ENCODE measurements at places on chromosomes 5 and 9.

- DNase-seq = no peak
Measured at GRCh38 chr9:125432715-125433385, 171.2 kb downstream of the GAPVD1 start.

- no peak for DNase-seq
Measured at GRCh38 chr5:132655821-132656773, 1.9 kb upstream of the IL13 start.

GRCh38 chr5:107100121-107100520, 570.6 kb downstream of the EFNA5 start:
- no peak for DNase-seq

DNA sequence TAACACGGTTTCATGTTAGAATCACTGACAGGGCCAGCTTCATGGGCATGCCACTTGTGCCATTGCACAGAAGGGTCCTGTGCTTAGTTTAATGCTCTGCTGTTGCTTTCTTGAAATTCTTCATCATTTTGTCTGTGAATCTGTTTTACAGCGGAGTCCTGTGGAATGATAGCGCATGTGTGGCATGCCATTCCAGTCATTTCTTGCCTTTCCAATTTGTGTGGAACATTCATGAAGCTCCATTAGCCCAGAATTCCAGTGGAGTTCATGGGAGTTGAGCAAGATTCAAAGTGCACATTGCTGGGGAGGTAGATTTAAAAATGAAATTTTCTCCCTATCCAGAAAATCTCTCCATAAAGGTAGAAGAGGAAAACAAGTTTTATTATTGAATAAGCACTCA, 43.4 kb upstream of the NREP start:
- DNase-seq = no peak

- DNase-seq = peak; percentile 3
Measured at GRCh38 chr5:39570403-39571027, 145.7 kb upstream of the DAB2 start.

GRCh38 chr5:160398806-160399205, 1.0 kb downstream of the FAM200C start:
- DNase-seq = no peak

DNA sequence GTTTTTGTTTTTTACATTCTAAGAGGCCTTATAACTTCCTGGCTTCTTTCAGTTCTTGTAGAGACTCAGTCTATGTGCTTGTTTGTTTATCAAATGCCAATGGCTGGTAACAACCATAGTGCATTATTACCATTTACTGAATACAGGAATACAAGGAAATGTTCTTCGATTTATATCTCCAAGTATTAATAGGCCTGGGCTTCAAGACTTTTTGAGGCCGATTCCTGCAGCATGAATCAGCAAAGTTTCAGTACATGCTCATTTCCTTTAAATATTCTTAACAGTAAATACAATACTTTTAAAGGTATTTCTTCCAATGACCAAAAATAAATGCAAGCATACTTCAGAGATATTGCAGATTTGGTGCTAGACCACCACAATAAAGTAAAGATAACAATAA, 535.3 kb downstream of the EFNA5 start:
- DNase-seq = no peak

DNA sequence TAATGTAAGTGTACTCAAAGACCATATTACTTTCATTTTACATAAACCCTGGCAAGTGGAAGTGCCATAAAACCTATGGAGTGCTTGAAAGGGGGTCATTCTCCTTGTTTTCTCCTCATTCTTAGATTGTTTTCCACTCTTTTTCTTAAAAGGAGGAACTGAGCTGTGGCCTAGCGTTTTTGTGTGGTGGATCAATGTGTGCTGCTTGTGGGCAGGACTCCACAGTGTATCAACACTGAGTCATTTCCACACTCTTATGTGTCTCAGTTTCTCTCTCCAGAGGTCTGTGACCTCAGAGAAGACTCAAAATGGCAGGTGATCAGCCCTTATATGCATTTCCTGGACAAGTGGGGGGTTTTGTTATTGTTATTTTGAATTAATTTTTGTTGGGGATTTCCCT, 516.1 kb upstream of the CDH10 start:
- no peak for DNase-seq

DNA sequence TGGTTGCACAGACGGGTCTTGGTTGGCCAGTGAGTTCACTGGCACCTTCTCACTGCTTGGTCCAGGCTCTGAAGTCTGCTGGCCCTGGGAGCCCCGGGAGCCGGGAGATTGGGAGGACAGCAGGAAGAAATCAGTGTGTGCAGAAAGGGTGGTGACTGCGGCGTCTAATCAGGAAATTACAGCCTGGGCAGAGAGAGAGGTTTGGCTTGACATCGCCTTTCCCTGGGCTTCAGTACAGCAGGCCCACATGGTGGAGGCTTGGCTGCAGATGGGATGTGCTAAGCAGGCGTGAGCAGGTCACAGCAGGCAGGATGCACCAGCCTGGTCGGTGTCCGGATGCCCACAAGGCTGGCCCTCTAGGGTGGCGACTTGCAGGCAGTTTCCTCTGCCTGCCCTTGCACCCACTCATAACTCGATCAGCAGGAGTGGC, 17.2 kb downstream of the PITX1 start:
- DNase-seq = no peak

DNA sequence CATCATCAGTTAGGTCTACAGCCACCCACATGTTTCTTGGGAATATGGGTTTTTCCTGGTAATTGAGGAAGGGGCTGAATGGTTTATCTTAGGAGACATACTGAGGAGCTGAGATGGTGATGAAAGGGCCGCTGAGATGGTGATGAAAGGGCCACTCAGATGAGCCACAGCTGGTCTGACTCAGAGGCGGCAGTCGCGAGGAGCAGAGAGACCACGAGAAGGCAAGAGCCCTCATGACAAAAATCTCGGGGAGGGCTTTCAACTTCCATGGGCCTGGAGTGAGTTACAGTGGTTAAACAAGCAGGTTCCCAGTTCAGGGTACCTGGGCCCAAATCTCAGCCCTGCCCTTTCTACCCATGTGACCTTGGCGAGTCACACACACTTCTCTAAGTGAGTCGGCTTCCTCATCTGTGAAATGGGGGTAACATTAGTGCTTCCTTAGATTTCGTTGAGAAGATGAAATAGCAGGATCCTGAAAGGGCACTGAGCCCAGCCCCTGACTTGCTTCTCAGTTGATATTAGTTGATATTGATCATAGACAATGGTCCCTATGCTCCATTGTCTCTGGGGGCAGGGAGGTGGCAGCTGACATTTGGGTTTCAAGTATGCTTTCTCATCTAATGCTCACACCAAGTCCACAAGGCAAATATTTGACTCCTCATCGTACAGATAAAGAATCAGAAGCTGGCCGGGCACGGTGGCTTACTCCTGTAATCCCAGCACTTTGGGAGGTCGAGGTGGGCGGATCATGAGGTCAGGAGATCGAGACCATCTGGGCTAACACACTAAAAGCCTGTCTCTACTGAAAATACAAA, 169.5 kb downstream of the RGS3 start:
- no peak for DNase-seq

- DNase-seq = no peak
Measured at GRCh38 chr5:163915481-163915961, 410.1 kb downstream of the MAT2B start.

DNA sequence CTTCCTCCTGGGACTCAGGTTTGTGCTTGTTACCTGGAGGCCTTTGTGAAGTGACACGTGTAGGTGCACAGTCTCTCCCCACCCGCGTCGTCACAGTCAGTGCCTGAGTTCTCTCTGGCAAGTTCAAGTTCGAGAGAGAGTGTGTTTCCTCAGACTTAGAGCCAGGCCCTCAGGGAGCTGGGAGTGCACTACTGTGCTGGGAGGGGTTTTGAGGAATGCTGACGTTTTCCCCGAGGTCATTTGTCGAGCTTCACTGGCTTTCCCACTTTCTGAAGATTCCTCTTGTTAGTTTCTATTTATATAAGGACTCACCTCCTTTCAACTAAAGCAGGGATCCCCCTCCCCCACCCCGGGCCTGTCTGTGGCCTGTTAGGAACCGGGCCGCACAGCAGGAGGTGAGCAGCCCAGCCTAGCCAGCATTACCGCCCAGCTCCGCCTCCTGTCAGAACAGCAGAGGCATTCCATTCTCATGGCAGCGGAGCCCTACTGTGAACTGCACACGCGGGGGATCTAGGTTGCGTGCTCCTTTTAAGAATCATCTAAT, 209.2 kb downstream of the DIRAS2 start:
- no peak for DNase-seq

DNA sequence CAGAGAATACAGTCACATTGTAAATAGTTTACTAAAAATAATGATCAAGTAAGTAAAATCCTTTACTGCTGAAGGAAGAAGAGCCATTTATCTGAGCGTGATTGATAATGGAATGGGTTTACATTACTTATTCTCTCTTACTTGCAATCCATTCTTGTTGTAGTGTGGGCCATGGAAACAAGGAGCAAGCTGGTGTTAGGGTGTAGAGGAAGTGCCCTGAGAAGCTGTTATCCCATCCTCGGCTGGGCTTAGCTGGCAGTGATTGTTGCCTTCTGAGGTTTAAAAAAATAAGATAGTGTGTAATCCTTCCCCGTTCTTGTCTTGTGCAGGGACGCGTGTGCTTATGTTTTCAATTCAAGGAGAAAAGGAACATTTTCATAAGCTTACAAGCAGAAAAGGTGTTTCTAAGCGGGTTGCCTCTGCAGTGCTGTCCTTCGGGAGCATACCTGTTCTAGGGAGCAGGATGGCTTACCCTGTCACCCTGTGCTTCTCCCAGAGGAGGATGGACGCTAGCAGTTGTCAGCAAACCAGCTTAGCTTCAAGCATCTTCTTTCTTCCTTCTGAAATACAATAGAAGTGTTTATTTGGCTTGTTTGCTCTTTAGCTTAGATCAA, 188.3 kb downstream of the ARHGEF28 start:
- DNase-seq = no peak

GRCh38 chr5:59143926-59144333, 561.1 kb downstream of the RAB3C start:
- no peak for DNase-seq

GRCh38 chr5:82151662-82152061, 126.5 kb downstream of the RPS23 start:
- DNase-seq = no peak

DNA sequence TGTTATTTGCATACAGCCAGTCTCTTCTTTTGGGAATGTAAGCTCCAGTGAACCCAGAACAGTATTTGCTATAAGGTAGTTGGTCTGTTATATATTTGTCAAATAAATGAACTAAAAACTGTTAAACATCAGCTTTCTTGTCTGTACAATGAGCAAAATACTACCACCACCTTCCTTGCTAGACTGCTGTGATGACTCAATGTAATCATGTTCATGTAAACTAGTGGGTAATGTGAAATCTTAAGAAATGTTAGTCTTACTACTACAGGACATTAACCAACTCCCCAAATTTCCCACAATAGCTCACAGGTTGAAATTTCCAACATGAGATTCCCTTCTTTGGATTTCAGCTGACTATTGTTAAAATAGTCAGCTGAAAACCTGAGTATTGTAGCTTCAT, 176.1 kb downstream of the TRPM3 start:
- DNase-seq = no peak

DNA sequence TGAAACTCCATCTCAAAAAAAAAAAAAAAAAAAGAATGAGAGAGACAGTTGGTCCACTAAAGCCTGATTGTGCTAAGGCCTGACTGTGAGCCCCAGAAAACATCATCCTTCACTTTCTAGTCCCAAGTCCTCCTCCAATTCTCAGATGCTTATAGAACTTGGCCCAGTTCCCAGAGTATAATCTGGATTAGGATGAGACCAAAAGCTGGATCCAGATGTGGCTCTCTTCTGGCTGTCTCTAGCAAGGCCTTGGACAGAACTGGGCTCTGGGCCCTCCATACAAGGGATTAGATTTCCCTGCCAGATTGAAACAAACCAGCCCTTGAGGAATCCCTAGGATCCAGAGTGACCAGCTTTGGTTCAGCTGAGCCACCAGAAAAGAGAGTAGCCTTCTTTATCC, 98.4 kb upstream of the ZNF366 start:
- DNase-seq = no peak

GRCh38 chr5:43370352-43370751, 41.8 kb downstream of the CCL28 start:
- no peak for DNase-seq

DNA sequence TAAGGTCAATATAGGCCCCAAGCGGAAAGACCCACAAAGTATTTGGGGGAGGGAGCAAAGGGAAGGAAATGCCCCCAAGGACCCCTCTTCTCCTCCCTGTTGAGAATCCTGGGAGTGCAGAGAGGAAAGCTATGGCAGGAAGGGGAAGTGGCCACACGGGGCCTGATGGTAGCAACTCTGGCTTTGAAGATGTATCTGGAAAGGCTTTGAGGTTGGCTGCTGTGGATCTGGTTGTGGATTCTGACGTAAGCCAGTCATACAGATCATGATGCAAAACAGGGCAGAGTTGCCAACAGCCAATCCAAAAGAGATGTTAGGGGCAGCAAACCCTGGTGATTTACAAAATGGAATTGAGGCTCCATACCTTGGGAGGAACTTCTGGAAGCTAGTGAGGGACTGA, 108.8 kb downstream of the PRKACG start:
- DNase-seq = no peak

DNA sequence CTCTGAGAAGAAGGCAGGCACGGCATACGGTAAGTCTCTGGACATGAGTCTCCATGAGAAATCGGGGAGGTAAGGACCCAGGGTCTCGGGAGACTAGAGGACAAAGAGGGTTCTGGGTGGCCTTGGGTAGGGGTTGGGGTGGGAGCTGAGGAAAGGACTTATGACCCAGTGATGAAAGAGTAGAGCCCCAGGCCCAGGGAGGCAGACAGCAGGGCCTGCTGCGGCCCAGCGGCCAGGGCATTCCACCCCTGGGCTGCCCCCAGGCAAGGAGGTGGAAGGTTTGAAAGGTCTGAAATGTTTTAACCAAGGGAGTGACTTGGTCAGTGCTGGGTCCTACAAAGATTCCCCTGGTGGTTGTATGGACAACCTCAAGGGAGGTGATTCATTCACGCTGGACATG, 89.1 kb downstream of the CRB2 start:
- DNase-seq = no peak

GRCh38 chr5:38297830-38298608, 39.7 kb downstream of the EGFLAM start:
- DNase-seq = no peak

DNA sequence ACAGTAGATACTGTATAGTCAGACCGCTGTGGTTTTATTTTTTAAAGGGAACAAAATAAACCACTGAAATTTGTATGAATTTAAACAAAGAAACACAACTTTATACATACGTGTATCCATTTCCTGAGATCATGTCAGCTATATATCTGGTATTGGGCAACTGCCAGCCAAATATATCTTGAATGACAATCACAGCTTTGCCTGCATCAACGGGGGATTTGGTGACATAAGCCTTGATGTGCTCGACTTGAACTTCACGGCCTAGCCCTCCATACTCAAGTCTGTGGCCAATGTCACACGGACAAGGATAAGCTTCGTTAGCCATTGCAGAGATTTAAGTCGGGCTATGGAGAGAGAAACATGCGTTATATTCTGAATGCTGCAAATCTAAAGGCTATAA, 17.3 kb downstream of the CMBL start:
- no peak for DNase-seq

All from CD4-positive, alpha-beta T cell treated with Interleukin-6 at 100 ng/mL for 8 hours (primary cell).